CD8-positive, alpha-beta memory T cell (primary cell): ENCODE measurements at places on chromosomes 12 and 14. TPM values are rescaled to one million over a fixed set of nuclear protein-coding genes. Genes with fewer than 3 reads are reported as not detected.

The TSPAN11 gene
- total RNA-seq: not detected

The GRIN2B gene
- total RNA-seq: not detected

The BCL11B gene
- total RNA-seq: 42.0 TPM

- H3K4me1 ChIP-seq: no peaks in the 10 kb centered on the region
- no peak overlapping the region for H3K4me3 ChIP-seq
- H3K27ac ChIP-seq: no peak overlapping the region
- no peaks in the 10 kb centered on the region for H3K36me3 ChIP-seq
- DNase-seq: peak; percentile 7
- no peaks in the 10 kb centered on the region for H3K27me3 ChIP-seq
Observed at GRCh38 chr14:86654558-86655184, 1124.7 kb downstream of the FLRT2 start.

DNA sequence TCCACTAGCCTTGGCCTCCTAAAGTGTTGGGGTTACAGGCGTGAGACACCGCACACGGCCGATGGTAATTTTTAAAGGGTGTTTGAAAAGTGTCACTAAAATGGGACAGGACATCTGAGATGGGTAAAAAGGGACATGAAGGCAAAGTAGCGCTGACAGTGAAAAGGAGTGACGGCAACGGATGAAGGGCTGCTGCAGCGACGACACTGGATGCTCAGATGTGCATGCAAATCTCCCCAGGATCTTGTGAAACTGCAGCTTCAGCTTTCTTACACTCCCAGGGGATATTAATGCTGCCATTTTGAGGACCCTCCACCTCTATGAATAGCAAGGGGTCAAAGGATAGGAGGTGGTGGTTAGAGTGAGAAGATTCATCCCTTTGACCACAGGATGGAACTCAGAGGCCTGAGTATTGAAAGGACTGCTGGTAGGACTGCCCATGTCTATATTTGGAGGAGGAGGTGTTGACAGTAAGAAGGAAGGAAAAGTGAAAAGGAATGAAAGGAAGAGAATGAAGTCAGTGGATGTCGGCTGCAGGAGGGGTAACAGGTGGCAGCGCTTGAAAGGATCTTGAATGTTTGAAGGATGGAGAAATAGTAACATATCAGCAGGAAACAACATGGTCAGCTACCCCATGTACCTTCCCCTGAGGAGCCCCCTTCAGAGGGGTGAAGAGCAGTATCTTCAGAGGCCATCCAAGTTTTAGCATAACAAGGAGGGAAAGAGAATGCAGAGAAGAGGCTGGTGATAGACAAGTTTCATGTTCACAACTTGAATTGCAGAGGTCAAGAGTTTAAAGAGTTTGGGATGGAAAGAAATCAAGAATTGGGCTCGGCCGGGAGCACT is 37.1 kb downstream of the CLIP1 start:
- H3K4me3 ChIP-seq: no peak overlapping the region
- H3K4me1 ChIP-seq: no peaks in the 10 kb centered on the region
- peaks cover 4% of the 10 kb centered on the region for H3K36me3 ChIP-seq
- DNase-seq: no peak
- no peaks in the 10 kb centered on the region for H3K27me3 ChIP-seq

DNA sequence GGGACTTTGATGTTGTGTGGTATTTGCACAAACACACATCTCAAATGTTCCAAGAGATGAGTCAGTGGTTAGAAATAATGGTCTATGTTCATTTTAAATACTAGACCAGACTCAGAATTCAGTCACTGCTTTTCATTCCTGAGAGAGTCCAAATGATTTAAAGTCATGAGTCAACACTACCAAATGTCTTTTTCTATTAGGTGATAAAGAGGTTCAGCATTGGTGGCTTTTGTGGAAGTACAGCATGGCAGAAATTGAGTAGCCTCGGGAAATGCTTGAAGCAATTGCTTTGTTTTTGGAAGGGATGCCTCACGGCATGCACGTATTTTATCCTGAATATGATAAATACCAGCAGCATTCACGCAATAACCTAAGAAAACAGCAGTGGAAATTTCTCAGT is 115.7 kb downstream of the DIO2 start:
- H3K4me1 ChIP-seq: no peaks in the 10 kb centered on the region
- H3K27me3 ChIP-seq: no peaks in the 10 kb centered on the region
- no peak overlapping the region for H3K4me3 ChIP-seq

DNA sequence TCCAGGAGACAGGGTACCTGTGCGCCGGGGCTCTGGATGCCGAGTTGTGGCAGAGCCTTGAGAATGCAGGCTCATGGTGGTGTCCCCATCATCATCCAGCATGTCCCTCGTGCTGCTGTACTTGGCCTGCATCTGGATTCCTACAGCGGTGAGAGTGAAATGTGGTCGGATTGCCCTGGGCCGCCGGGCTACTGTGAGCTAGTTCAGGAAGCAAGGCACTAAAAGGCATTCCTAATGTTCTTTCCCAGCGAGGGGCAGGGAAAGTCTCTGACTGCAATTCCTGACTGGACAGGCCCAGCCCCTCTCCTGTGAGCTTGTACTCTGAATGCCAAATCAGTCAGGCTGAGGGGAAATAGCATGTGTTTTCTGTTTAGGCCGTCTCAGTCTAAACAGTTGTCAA is at the start of gene CLEC1A:
Gene CLEC1A (minus strand): TSS at position 195 of the 400 bp plus-strand sequence. CDS start 63 bp downstream, at position 132.
- H3K4me3 ChIP-seq: no peak within 1 kb of the TSS
- no peaks in the 10 kb centered on the region for H3K4me1 ChIP-seq
- no peak for DNase-seq
- H3K27me3 ChIP-seq: no peaks in the 10 kb centered on the region
- H3K27ac ChIP-seq: no peak within 1 kb of the TSS

DNA sequence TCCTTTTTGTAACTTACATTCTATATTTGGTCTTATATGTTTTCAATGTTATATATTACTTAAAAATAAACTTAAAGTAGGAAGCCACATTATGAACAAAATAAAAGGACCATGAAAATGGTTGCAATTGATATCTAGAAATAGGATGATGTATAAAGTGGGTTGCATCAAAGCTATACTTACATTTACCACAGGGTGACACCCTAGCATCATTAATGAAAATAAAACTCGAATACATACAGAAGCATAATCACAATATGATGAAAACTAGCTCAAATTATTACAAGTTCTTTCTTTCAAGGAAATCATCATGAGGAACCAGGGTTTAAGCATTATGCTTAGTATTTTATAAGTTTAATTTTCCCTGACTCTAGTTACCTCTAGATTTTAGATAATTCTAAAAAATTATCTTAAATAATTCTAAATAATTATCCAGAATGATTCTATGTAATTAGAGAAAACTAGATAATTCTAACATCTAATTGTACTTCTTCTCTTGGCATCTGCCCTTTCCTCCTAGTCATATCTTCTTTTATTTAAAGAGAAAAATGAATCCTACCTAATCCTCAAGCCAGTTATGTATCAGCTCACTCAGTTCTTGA is 31.2 kb downstream of the TAS2R7 start:
- peak; percentile 35 for DNase-seq
- peaks cover 12% of the 10 kb centered on the region for H3K27me3 ChIP-seq
- H3K36me3 ChIP-seq: no peaks in the 10 kb centered on the region
- H3K4me3 ChIP-seq: no peak overlapping the region
- H3K4me1 ChIP-seq: no peaks in the 10 kb centered on the region

- H3K4me3 ChIP-seq: no peak overlapping the region
- no peak for DNase-seq
- no peaks in the 10 kb centered on the region for H3K27me3 ChIP-seq
- peaks cover 5% of the 10 kb centered on the region for H3K4me1 ChIP-seq
Observed at GRCh38 chr14:94021416-94022157, 4.6 kb upstream of the OTUB2 start.
